ENCODE measurements at places on chromosomes 7 and 10.

DNA sequence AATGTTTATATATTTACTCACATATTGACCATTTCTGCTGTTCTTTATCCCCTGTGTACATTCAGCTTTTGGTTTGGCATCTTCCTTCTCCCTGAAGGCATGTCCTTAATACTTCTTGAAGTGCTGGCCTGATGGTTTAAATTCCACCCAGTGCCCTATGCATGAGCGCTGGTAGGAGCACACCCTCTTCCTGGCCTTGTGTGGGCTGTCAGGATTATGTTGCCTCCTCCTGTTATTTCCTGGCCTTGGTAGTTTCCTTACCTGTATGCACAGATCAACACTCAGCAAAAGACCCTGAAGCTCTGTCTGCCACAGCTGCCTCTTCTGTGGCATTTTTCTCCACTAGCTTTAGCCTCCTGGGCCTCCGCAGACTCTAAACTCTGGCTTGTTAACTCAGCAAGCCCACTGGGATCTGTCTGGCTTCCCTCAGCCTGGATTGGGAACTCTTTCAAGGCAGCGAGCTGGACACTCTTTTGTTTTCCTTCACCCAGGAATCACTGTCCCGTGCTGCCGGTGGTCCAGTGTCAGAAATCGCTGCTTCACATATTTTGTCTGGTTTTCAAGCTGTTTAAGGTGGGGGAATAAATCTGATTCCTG, 595.2 kb downstream of the SDK1 start:
- no peak for DNase-seq

DNA sequence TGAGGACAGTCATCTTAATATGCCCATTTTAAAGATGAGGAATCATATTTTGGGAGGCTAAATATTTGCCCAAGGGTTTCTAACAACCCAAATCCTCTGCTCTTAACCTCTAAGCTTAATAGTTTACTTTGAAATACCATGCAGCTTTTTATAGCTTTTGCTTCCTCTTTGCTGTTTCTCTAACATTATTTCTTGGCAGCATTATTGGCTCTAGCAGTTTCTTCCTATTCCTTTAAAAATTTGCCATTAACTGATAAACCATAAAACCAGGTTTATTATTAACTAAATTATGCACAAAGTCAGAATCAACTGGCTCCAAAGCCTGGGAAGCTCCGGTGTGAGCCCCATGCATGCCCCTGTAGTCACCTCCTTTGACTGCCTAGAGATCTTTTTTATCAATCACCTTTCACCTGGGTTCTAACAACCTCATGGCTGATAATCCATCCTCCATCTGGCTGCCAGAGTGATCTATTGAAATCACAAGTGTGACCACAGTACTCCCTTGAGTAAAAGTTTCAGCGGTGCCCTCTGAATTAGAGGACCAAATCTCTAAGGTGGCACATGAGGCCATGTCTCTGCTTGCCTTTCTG, 62.4 kb downstream of the ITGB8 start:
- DNase-seq, result no peak

DNA sequence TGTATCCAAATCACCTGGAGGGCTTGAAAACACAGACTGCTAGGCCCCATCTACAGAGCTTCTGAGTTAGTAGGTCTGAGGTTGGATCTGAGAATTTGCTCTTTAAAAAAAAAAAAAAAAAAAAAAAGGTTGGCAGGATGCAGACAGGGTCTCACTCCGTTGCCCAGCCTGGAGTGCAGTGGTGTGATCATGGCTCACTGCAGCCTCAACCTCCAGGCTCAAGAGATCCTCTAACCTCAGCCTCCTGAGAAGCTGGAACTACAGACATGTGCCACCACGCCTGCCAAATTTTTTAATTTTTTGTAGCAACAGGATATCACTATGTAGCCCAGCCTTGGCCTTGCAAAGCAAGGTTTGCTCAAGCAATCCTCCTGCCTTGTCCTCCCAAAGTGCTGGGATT, 8.0 kb downstream of the GDI2 start:
- DNase-seq, result no peak

GRCh38 chr10:96188421-96188820, 58.3 kb downstream of the ZNF518A start:
- DNase-seq, result no peak

GRCh38 chr7:85682833-85683620, 496.2 kb upstream of the SEMA3D start:
- DNase-seq, result peak; percentile 71

DNA sequence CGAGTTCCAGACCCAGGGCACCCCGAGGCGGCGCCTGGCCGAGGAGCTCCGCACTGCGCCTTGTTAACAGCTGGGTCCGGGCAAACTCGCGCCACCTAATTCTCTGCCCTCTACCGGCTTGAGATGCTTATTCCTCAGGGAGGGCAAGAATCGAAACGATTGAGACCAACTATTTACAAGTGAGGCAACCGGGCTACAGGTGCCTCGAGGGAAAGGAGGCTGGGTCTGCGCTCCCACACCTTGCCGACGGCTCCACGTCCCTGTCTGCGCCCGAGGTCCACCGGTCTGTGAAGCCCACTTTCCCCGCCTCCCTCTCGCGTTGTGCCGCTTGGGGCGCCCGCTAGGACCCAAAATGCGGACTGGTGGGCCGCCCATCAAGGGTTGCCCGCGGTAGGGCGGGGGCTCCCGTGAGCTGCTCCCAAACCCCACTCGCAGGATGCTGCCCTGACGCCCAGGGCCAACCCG, 527 bp downstream of the AKR1B1 start:
- no peak for DNase-seq

GRCh38 chr7:120864141-120864900, 6.4 kb upstream of the TSPAN12 start:
- DNase-seq, result no peak

DNA sequence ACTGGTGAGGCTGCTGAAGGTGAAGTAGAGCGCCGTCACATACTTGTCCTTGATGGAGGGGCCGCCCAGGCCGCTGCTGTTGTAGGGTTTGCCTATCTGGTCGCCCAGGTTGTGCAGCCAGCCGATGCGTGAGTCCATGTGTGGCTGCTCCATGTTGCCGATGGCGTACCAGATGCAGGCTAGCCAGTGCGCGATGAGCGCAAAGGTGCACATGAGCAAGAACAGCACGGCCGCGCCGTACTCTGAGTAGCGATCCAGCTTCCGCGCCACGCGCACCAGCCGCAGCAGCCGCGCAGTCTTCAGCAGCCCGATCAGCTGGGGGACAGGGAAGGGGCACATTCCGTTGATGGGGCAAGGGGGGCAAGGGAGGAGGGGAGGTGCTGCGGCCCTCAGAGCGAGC, 26.6 kb downstream of the KCNH2 start:
- DNase-seq, result no peak

DNA sequence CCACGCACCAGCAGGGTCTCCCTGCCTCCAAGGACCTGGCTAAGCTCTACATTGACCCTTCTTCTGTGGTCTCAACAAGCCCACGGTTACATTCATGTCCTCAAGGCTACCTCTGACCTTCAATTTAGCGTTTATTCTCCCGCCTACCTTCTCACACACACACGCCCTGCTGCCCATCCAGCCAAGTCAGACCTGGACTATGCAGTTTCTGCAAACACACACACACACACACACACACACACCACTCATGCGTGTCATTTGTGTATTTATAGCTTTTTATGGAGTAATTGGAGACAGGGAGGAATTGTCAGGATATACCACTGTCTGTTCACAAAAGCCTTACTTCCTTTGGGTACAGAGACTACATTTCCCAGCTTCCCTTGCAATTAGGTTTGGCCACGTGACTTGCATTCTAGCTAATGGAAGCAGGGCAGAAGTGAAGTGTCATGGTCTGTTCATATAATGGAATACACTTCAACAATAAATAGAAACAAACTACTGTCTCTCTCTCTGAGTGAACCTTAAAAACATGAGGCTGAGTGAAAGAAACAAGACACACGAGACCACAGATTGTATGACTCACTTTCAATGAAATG, 53.8 kb upstream of the CPXM2 start:
- DNase-seq, result no peak

DNA sequence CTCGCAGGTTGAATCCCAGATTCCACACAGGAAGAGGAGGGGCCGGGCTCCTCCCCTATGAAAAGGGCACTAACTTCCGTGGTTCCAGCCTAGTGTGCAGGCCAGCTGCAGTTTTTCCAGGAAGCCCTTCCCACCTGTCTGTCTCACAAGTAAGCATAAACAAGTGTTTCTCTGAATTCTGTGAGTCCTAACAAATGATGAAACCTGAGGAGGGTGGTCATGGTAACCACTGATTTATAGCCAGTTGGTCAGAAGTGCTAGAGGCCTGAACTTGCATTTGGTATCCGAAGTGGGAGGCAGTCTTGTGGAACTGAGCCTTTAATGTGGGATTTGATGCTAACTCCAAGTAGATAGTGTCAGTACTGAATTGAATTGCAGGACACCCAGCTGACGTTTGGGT, 54.7 kb upstream of the STEAP4 start:
- DNase-seq, result no peak

DNA sequence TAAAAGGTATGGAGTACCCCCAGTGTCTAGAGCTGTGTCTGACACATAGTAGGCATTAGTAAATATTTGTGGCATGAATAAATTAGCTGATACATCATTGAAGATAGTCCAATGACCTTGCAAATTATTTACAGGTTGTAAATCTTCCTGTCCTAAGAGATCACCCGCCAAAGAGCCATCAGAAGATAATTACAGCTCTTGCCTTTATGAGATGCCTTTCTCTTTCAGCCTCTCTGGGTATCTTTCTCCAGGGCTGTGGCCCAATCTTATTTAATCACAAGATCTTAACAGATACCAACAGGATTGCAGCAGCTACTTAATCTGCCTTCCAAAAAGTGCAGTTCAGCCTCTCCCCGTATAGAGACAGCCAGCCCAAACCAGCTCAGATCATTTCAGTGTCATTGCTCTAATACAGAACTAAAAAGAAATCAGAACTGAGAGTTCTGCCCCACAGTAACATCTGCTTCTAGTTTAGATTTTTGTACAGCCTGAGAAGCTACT, 41.5 kb downstream of the MYOF start:
- DNase-seq, result no peak
